ENCODE measurements at places on chromosomes 7 and 10. TPM values are rescaled to one million over a fixed set of nuclear protein-coding genes. Genes with fewer than 3 reads are reported as not detected.

The TMEM184A gene
- not detected for total RNA-seq

The KCP gene
- 0.17 TPM for total RNA-seq

The BLNK gene
- total RNA-seq, result not detected

The PFKP gene
- total RNA-seq, result 294 TPM

The LYZL2 gene
- total RNA-seq, result not detected

The SUN3 gene
- total RNA-seq, result not detected

Data from activated CD4-positive, alpha-beta T cell treated with anti-CD3 and anti-CD28 coated beads, Interleukin-2, amount 10 ng/mL, durations not matched to agents 24 days and 14 days (primary cell).